ENCODE measurements at places on chromosomes 1 and 21.

GRCh38 chr1:69524015-69524414 lies 43.7 kb upstream of the LRRC7 start:
- DNase-seq = no peak

DNA sequence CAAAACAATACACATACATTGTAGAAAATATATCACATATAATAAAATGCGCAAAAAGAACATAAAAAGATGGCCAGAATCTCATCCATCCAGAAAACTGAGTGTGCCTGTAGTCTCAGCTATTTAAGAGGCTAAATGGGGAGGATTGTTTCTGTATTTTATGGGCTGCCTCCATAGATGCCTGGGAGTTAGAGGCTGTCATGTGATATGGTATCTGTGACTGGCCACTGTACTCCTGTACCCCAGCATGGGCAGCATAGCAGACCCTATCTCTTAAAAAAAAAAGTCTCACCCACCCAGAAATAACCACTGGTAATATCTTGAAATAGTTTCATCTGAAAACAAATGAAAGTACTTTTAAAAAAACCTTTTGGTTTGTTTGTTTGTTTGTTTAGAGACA lies 3.5 kb upstream of the TLCD4 start:
- DNase-seq = no peak

DNA sequence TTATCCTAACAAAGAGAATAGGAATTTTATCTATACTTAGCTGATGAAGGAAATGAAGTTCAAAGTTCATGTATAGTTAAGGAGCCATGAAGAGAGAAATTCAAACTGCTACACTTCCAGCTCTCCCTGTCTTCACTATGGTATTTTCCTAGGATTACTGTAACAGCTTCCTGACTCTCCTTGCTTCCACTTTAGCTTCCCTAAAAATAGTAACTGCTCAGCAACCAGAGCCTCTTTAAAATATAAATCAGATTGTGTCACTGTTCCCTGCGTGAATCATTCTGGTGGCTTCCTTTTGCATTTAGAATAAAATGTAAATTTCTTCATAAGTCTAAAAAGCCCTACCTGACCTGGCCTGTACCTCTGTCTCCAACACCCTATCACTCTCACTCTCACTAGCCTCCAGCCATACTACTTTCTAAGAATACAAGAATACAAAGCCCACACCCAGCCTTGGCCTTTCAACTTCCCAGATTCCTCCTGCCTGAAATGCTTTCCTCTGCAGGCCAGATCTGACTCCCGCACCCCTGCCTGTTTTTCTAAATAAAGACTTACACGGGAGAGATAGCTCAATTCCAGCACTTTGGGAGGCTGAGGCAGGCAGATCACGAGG lies 30.5 kb downstream of the OR10J1 start:
- no peak for DNase-seq

- DNase-seq = no peak
These were observed 26.9 kb downstream of the ATP8B2 start for GRCh38 chr1:154352245-154352580.

GRCh38 chr1:62131093-62131725 lies 63.4 kb upstream of the L1TD1 start:
- peak; percentile 9 for DNase-seq

- DNase-seq = no peak
These were observed 35.9 kb downstream of the KCNC4 start for GRCh38 chr1:110245876-110246620.

GRCh38 chr21:29053011-29053553 lies 20.4 kb downstream of the CCT8 start:
- DNase-seq = no peak

DNA sequence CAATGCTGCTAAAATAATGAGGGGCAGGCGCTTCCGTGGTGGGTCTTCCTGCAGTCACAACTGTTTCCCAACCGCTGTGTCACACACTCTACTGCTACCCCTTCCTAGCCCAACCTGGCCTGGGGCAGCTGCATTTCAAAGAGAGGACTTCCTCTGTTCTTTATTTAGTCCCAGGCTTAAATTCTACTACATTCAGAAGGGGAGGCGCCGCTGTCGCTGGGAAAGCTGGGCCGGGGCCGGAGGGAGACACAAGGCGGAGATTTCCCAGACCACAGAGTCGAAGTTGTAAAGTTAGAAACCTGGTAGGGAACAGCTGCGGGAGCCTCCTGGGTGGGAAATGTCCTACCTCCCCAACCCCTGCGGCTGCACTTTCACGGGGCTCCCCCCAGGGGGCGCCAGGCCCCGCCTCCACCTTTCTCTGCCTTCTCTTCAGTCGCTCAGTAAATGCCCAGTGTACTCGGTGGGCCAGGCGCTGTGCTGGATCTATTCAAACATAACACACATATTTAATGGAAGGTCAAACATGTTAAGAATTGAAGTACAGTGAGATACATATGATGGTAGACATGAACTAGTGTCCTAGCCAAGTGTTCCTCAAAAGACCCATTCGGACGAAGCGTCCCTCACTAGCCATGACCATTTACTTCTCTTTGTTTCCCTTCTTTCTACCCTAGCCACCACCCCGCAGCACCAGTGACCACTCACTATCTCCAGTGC lies 23.1 kb downstream of the DYRK3 start:
- DNase-seq = peak; percentile 8

DNA sequence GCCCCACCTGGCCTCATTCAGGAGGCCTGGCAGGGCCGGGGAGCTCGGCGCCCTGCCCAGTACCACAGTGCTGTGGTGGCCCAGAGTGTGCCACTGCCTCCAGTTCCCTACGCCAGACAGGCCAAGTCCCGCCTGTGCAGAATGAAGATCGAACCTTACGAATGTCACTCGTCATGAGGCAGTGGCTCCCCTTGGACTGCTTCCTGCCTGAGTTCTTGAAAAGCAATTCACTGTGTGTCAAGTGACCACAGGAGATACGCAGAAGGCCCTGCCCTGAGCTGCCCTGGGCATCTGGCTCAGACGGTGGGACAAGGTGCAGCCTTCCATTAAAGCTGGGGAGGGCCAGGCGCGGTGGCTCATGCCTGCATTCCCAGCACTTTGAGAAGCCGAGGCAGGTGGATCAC lies 49.6 kb upstream of the LRP8 start:
- DNase-seq = peak; percentile 37

DNA sequence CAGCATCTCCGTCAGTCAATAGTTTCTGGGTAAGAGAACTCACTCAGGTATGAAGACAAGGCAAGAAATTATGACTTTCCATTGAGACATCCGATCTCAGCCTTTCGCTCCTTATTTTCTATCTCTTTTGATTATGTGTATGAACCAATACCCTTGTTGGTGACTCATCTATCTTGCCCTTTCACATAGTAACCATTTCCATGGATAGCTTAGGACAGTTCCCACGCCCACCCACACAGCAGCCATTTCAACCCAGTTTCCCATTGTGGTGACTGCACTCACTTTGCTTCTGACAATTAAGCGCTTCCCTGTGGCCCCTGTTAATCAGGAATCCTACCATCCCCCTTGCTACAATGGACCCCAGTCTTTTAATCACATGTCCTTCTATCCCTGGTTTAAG lies 210.6 kb upstream of the ADGRL2 start:
- no peak for DNase-seq

- DNase-seq = no peak
These were observed 44.8 kb downstream of the UCHL5 start for GRCh38 chr1:193014400-193014799.

- DNase-seq = no peak
These were observed at the start of gene TTLL10 for GRCh38 chr1:1173793-1174415. TSS of gene TTLL10 (plus strand) at chr1:1173880. CDS start at chr1:1179216, 5,336 bp downstream.

DNA sequence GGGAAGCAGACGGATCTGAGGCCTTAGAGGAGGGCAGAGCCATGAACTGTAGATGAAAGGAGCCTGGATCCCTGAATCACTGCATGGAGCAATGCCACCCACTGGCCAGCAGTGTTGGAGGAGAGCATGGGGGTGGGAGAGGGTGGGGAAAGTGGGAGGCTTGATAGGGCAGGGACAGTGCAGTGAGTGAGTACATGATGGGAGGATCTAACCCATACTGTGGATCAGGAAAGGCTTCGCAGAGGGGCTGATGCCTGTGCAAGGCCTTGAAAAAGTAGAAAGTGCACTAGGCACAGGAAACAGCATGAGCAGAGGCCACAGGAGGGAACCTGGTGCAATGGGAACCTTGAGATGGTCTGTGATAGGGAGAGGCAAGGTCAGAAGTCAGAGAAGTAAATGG lies 391.9 kb downstream of the PTPRU start:
- no peak for DNase-seq

GRCh38 chr1:172402878-172403569 lies 17.5 kb upstream of the C1orf105 start:
- DNase-seq = no peak

DNA sequence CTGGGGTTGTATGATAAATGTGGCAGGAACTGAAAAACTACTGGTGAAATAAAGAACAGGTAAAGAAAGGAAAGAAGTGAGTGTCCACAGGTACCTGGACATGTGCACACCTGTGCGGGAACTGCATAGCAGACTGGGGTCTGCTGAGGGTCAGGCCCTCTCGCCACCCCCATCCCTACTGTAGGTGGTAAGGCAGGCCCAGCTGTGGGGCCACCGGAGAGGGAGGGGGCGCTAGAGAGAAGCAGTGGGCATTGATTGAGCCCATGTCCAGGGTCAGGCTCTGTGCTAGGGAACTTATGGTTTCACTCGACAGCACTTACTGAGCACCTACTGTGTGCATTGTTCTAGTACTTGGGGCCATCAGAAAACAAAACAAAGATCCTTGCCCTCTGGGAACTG lies 400.5 kb downstream of the MATN1 start:
- no peak for DNase-seq

DNA sequence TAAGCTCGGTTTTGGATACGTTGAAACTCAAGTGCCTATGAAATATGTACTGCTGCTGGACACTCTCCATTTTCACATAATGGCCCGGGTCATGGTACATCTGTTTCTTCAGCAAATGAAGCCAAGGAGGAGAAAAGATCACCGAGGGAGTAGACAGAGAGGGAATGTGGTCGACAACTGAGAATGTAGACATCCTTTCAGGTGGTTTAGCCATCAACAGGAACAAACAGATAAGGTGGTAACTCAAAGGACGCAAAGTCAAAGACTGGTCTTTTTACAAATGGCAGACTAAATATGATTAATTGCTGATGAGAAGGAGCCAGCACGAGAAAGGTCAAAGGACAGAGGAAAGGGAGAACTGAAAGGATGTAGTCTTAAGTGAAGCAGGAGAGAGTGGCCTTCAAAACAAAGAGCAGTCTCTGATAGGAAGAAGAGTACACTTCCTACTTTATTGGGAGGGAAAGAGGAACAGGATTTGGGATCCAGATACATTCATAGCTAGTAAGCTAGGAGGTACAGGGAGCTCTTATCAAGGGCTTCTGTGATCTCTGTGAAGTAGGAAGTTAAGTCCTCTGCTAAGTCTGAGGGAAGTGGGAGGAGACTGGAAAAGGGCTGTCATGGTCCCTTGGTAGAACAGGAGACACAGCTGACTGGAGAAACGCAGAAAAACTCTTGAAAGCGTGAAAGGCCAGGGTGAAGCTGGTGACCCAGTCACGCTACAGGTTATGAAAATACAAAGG lies 28.3 kb downstream of the NUP133 start:
- no peak for DNase-seq

- no peak for DNase-seq
These were observed 9.0 kb upstream of the KIRREL1 start for GRCh38 chr1:157984469-157984868.

DNA sequence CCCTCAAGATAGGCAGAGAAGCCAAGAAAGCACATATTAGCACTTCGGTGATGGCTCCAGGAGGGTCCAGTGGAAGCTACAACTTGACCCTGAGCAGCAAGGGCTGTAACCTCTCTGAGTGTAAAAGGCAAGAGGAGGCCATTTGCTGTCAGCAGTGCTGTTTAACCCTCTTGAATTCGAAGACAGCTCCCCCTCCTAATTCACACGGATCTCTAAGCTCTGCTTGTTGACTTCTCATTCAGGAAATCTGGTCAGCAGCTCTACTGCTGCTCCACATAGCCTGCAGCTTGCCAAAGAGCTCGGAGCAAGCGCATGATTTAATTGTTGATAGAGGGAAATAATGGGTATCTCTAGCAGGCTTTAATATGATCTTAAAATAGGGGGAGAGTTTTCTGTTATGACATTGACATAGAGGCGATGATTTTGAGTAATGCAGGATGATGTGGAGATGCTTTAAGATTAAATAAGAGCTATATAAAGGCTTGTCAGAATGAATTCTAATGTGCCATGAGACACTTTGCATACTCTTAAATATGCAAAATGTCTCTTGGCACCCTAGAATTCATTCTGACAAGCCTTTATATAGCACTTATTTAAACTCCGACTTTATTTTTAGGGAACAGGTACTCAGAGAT lies 79.4 kb upstream of the USH2A start:
- DNase-seq = peak; percentile 39

- peak; percentile 62 for DNase-seq
These were observed 107.8 kb downstream of the NGF start for GRCh38 chr1:115230281-115230680.

Measured in NCI-H774 (cell line).